Hepatocyte (in vitro differentiated cells): ENCODE measurements at places on chromosomes 3 and 15.

GRCh38 chr3:47228088-47228487 is 54.5 kb downstream of the KIF9 start:
- H3K4me1 ChIP-seq, result no peaks in the 10 kb centered on the region
- no peak for DNase-seq
- H3K27me3 ChIP-seq, result no peaks in the 10 kb centered on the region
- H3K4me3 ChIP-seq, result no peak overlapping the region
- no peak overlapping the region for H3K27ac ChIP-seq

DNA sequence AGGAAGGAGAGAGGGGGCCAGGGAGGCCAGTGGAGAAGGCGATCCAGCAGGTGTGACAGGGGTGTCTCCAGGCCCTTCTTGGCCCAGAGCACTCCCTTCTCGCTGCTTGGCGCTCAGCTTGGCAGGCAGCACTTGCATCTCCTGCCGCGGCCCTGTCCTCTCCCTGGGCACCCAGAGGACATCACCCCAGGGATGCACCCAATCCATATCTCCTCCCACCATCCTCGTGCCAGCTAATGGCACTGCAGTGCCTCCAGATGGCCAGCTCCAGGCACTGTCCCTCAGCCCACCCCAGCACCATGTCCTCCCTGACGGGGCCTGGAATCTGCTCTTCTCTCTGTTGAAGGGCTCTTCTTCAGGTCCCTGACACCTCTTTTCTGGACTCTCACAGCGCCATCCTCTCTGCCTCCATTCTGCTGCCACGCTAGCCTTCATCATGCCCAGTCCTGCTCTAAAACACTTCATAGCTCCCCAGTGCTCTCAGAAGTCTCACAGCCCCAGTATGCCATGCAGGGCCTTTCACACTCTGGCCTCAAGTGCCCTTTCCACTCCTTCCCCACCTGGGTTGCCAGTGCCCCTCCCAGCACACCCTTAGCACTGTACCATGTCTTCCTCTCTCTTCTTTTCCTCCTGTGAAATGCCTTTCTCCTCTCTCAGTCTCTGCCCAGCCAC is 106.8 kb upstream of the SLC6A11 start:
- peaks cover 5% of the 10 kb centered on the region for H3K4me1 ChIP-seq
- no peak for DNase-seq
- H3K27ac ChIP-seq, result no peak overlapping the region
- H3K27me3 ChIP-seq, result peaks cover 82% of the 10 kb centered on the region
- no peak overlapping the region for H3K4me3 ChIP-seq

- DNase-seq, result no peak
- no peaks in the 10 kb centered on the region for H3K36me3 ChIP-seq
- peak overlapping the region; percentile 97 for H3K27ac ChIP-seq
- peaks cover 20% of the 10 kb centered on the region for H3K4me1 ChIP-seq
- peak overlapping the region; percentile 44 for H3K4me3 ChIP-seq
- H3K27me3 ChIP-seq, result no peaks in the 10 kb centered on the region
Measured at GRCh38 chr3:134486577-134487041, 752 bp downstream of the CEP63 start.

GRCh38 chr3:23002836-23003732 is 200.0 kb upstream of the UBE2E2 start:
- H3K27ac ChIP-seq, result no peak overlapping the region
- DNase-seq, result peak; percentile 23
- no peaks in the 10 kb centered on the region for H3K36me3 ChIP-seq
- no peak overlapping the region for H3K4me3 ChIP-seq
- H3K4me1 ChIP-seq, result peaks cover 7% of the 10 kb centered on the region
- H3K27me3 ChIP-seq, result no peaks in the 10 kb centered on the region

GRCh38 chr15:67480741-67481140 is 40.2 kb upstream of the C15orf61 start:
- no peak for DNase-seq
- no peaks in the 10 kb centered on the region for H3K36me3 ChIP-seq
- no peak overlapping the region for H3K4me3 ChIP-seq
- no peaks in the 10 kb centered on the region for H3K4me1 ChIP-seq
- H3K27ac ChIP-seq, result no peak overlapping the region

- DNase-seq, result no peak
- H3K27ac ChIP-seq, result no peak overlapping the region
- no peak overlapping the region for H3K4me3 ChIP-seq
- H3K4me1 ChIP-seq, result peaks cover 7% of the 10 kb centered on the region
- no peaks in the 10 kb centered on the region for H3K36me3 ChIP-seq
Measured at GRCh38 chr3:61777483-61777882, 216.1 kb downstream of the PTPRG start.

DNA sequence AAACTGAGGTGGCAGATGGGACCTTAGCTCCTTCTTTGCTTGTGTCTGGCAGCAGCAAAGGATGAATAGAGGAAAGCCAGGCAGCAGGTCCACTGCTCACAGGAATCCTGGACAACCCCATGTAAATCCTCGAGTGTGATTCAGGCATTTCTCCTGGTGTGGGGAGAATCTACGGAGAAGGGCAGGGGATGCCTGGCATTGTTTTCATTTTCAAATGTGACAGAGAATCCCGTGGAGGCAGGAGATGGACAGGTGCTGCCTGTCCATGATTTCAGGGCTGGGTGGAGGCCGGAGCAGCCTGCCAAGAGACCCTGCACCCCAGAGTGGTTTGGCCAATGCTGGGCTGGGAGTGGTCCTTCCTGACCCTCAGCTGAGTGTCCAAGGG is 1.7 kb downstream of the HRH1 start:
- H3K36me3 ChIP-seq, result no peaks in the 10 kb centered on the region
- H3K4me3 ChIP-seq, result no peak overlapping the region
- DNase-seq, result no peak

- no peak for DNase-seq
- no peaks in the 10 kb centered on the region for H3K4me1 ChIP-seq
- H3K27me3 ChIP-seq, result no peaks in the 10 kb centered on the region
- H3K27ac ChIP-seq, result peak overlapping the region; percentile 16
- H3K4me3 ChIP-seq, result no peak overlapping the region
Measured at GRCh38 chr3:129245141-129245540, 4.3 kb upstream of the COPG1 start.

DNA sequence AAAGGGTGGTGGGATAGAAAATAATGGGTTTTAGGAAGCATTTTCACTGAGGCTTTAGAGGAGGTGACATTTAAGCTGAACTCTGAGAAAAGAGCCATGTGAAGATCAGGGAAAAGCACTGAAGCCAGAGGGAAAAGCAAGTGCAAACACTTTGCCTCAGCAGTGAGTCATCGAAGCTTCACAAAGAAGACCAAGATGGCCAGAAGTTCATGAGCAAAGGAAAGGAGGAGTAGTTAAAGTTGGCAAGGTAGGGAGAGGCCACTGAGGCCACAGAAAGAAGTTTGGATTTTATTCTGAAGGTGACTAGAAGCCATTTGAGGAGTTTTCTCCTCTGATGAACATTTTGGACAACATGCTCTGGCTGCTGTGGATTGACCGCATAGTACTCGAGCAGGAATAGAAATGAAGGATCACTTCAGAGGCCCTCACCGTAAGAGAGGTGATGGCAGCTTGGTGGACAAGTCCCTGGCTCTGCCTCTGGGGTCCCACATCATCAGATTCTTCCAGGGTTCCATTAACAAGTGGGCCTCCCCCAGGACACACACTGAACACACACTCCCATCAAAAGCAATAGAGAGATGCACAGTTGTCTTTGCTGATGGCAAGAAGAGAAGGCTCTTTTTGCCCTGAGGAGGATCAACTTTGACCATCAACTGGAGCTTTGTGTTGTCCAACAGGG is 75.5 kb downstream of the TOP2B start:
- peaks cover 17% of the 10 kb centered on the region for H3K4me1 ChIP-seq
- H3K36me3 ChIP-seq, result no peaks in the 10 kb centered on the region
- DNase-seq, result no peak
- peak overlapping the region; percentile 61 for H3K27ac ChIP-seq
- H3K4me3 ChIP-seq, result no peak overlapping the region

GRCh38 chr15:75921732-75922703 is 18.3 kb downstream of the FBXO22 start:
- H3K27me3 ChIP-seq, result no peaks in the 10 kb centered on the region
- peak; percentile 74 for DNase-seq
- H3K36me3 ChIP-seq, result no peaks in the 10 kb centered on the region
- H3K27ac ChIP-seq, result peak overlapping the region; percentile 67
- H3K4me3 ChIP-seq, result no peak overlapping the region
- no peaks in the 10 kb centered on the region for H3K4me1 ChIP-seq

- no peak for DNase-seq
- H3K4me3 ChIP-seq, result no peak overlapping the region
- no peaks in the 10 kb centered on the region for H3K27me3 ChIP-seq
- H3K27ac ChIP-seq, result no peak overlapping the region
Measured at GRCh38 chr15:40115670-40116093, 7.0 kb upstream of the BMF start.

DNA sequence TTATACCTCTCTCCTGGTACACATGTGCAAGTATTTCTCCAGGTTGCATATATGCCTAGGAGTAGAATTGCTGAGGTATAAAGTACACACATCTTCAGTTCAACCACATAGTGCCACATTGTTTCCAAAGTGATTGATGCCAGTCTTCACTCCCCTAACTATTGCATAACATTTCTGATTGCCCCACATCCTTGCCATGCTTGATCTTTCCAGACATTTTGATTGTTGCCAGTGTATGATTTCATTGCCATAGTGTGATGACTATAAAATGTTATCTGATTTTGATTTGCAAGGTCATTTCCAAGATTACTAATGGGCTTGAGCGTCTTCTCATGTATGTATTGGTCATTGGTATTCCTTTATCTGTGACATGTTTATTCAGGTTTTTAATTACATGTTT is 61.1 kb upstream of the MLF1 start:
- H3K27ac ChIP-seq, result no peak overlapping the region
- no peaks in the 10 kb centered on the region for H3K36me3 ChIP-seq
- H3K4me3 ChIP-seq, result no peak overlapping the region

DNA sequence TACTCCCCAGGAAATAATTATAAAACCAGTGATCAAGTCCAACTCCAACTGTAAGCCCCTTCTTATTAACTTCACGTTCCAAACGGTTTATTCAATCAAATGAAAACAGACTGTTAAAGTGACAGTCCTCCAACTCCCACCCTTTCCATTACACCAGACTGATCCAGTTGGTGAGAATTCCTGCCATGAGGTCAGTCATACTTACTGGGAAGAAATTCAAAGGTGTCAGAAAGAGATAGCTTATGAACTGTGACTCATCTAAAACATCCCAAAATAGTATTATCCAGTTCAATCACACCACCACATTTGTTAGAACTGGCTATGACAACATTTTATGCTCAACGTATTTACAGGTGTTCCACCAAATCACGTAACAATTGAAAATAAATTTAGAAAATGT is 19.5 kb downstream of the SMARCC1 start:
- no peak overlapping the region for H3K4me3 ChIP-seq
- no peaks in the 10 kb centered on the region for H3K4me1 ChIP-seq
- DNase-seq, result no peak
- H3K27ac ChIP-seq, result no peak overlapping the region
- no peaks in the 10 kb centered on the region for H3K36me3 ChIP-seq

GRCh38 chr15:64739156-64739555 is 36.2 kb downstream of the RBPMS2 start:
- H3K27me3 ChIP-seq, result no peaks in the 10 kb centered on the region
- H3K4me1 ChIP-seq, result no peaks in the 10 kb centered on the region
- no peak for DNase-seq

- no peaks in the 10 kb centered on the region for H3K27me3 ChIP-seq
- H3K36me3 ChIP-seq, result no peaks in the 10 kb centered on the region
- no peak for DNase-seq
- H3K27ac ChIP-seq, result no peak overlapping the region
- no peaks in the 10 kb centered on the region for H3K4me1 ChIP-seq
Measured at GRCh38 chr15:67785431-67785830, 39.9 kb upstream of the SKOR1 start.
